Coronary artery (tissue), 2 donors: ENCODE measurements at places on chromosomes 4 and X.

DNA sequence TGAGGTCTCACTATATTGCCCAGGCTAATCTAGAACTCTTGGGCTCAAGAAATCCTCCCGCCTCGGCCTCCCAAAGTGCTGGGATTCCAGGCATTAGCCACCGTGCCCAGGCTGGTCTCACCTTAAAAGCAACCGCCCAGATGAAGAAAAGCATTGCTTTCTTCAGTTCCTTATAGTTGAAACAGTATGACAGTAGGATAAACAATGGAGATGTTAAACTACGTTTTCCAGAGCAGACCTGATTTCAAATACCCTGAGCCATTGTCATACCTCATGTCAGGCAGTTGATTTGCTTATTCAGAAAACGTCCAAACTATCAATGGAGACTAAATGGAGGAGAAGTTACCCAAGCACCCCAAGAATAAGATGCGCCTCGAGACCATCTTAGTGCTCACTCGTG lies 26.3 kb upstream of the TMEM131L start:
- no peak for DNase-seq

DNA sequence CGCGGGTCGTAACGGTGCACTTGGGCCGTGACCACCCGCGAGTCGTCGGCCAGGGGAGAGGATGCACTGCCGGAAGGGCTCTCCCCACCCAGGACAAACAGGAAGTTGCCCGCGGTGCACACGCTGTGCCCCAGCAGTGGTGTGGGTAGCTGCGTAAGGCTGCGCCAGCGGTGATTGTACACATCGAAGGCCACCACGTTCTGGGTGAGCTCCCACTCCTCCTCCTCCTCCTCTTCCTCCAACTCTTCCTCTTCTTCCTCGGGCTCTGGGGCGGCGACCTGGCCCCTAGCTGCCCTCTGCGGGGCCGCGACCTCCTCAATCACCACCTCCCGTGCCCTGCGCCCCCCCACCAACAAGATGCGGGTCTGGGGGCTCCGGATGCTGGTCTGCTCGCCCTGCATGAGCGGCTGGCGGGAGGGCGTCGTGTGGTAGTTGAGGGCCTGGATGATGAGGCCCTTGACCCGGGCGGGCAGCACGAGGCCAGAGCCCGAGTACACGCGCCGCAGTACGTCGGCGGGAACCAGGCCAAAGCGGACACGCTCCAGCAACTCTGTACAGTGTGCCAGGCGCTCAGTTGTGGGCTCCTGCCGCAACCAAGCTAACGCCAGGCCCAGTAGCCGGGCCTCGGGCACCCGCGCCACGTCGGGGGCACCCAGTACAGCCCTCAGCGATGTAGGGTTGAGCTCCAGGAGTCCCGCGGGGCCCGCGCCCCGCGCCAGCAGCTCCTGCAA lies 1.4 kb downstream of the KLHL34 start:
- no peak for DNase-seq

DNA sequence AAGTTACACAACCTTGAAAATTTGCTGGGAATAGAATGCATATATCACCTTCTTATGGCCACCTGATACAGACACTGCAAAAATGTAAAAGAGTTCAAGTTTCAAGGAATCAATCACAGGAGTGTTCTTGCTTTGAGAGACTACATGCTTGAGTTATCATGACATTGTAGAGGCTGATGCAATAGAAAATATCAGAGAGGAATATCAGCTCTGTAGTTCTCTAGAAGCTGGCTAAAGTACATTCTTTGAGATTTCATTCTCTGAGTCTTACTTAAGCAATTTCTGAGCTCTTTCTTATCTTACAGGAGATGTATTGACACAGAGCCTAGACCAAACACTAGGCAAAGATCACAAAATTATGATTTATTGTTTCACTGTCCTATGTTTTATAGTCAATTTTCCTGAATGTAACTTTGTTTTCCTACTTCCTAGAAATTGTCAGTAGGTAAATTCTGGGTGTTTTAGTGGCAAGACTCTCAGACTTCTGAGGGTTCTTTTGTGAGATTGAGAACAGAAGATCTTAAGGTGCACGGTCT lies 152.1 kb upstream of the HPGD start:
- DNase-seq = no peak

- DNase-seq = no peak
Measured at GRCh38 chr4:78960926-78961325, 21.7 kb upstream of the PAQR3 start.

DNA sequence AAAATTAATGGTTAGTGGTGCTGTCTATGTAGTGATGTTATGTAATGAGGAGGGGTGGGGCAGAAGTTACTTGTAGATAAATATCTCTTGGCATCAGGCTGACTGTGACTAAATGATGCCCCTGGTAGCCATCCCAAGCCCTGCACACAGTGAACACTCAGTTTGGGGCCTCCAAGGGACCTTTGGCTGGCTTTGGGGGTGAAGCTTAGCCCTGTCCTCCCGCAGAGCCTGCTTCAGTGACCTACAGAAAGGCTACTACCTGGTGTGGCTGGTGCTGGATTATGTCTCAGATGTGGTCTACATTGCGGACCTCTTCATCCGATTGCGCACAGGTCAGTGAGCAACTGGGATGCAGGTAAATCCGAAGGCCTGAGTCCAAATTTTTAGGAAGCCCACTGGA lies 7.8 kb downstream of the CNGA2 start:
- DNase-seq = peak; percentile 50

- no peak for DNase-seq
Measured at GRCh38 chr4:111671756-111672155, 473.5 kb upstream of the FAM241A start.

GRCh38 chr4:99710681-99711345 lies 53.2 kb upstream of the C4orf54 start:
- DNase-seq = no peak

- DNase-seq = no peak
Measured at GRCh38 chrX:9611436-9612145, 146.7 kb downstream of the TBL1X start.

DNA sequence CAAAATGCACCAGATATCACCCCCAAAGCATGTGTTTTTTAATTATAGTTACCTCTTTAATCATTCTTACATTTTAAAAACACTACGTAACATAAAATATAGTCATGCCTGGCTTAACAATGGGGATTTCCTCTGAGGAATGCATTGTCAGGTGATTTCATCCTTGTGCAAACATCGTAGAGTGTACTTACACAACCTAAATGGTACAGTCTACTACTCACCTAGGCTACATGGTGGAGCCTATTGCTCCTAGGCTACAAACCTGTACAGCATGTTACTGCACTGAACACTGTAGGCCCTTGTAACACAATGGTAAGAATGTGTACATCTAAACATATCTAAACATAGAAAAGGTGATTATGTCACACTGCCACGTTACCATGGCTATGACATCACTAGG lies 208.6 kb downstream of the SPOCK3 start:
- DNase-seq = no peak

GRCh38 chr4:151143162-151143561 lies 43.7 kb downstream of the RPS3A start:
- no peak for DNase-seq

- DNase-seq = no peak
Measured at GRCh38 chr4:8097721-8098345, 60.8 kb downstream of the ABLIM2 start.

DNA sequence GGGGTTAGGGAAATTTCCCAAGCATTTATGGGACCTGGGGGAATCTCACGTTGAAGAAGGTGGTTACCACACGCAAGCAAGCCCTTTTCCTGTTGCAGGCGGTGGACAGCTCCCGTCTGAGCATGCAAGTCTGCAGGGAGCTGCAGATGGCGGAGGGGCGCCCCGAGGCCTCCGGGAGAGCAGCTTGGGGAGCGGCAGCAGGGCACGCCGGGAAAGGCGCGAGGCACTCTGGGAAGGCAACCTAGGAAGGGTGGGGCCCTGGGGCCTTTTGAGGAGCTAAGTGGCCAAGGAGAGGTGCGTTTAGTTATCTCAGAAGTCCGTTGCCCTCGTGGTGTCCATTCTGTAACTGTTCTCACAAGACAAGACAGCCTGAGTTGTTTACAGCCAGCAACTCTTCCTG lies 57.0 kb upstream of the SLC25A4 start:
- DNase-seq = no peak

- DNase-seq = no peak
Measured at GRCh38 chr4:95118497-95118896, 360.7 kb downstream of the BMPR1B start.

DNA sequence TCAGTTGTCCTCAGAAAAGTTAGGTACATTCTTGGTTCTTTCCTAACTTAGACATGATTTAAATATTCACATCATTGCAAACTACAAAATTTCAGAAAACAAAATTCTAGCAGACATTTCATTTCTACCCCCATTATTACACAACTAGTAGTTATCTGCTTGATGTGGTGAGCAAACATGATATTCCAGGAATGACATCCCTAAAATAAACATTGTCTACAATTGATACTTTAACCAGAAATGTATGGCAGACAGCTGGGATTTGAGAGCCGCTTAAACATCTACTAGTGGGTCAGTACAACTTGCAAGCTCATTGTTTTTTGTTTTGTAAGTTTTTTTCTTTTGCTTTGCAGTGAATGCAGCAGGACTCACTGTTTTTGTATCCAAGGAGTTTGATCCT lies 32.1 kb upstream of the AMBN start:
- no peak for DNase-seq

- DNase-seq = no peak
Measured at GRCh38 chr4:8379281-8379680, 61.2 kb downstream of the ACOX3 start.

GRCh38 chr4:121484633-121485032 lies 103.8 kb upstream of the QRFPR start:
- no peak for DNase-seq

DNA sequence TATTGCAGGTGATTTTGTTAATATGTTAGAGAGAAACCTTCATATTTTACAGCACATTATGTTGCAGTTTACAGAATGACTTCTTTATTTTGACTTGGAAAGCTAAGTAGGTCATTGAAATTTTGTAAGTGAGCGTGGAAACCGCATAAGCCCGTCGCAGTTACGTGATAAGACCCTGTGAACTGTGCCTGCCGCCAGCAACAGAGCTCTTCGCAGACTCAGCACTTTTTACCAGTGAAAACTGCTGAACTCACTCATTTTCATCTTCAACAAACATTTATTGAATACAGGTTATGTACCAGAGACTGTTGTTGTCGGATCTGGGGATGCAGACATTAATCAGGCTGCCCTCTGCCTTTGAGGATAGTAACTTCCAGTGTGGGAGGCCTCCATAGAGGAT lies 355.7 kb downstream of the HS3ST1 start:
- DNase-seq = no peak

DNA sequence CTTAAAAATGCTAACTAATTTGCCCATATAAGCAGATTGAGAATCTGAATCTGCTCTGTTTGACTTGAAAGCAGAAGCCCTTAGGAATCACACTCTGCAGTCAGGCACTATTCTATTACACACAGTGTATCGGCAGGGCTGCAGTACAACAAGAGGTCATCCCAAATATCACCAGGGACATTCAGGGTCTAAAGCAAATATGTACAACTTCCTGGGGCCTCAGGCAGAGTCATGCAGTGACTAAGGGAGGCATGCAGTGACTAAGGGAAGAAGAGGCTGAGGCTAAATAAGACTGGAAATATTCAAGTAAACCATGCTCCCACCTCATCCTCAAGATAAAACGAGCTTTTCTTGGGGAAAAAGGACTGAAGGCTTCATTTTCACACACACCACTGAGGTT lies 20.9 kb downstream of the MAPK10 start:
- no peak for DNase-seq

DNA sequence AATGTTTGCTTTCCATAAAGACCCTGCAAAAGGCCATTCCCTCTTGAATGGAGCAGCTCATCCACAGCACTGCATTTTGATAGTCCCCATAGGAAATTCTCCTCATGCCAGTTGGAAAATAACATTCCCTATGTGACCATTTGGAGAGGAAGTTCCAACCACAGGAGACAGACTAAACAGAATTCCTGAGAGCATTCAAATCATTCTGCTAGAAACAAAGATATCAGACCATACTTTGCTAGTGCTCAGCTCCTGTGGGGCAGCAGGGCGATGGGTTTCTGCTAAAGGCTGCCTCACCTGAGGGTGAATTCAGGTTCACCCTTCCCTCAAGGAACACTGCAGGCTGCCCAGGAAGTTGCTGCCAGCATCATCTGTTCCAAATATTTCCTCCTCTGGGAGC lies 58.8 kb downstream of the LNX1 start:
- DNase-seq = no peak

DNA sequence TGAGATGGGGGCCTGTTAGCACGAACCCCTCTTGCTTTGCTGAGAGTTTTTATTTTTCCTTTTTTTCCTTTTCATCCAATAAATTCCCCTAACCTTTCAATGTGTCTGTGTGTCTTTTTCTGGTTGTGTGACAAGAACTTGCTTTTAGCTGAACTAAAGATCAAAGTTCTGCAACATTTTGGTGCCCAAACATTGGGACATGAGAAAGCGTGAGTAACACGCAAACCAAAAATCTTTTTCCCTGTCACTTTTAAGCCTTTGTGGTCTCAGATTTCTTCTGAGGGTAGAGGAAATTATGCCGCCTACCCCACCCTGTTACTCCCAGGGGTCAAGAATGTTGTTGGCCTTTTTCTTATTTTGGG lies 141.8 kb upstream of the CPXCR1 start:
- no peak for DNase-seq

GRCh38 chrX:19566359-19567222 lies 51.3 kb upstream of the MAP3K15 start:
- no peak for DNase-seq

DNA sequence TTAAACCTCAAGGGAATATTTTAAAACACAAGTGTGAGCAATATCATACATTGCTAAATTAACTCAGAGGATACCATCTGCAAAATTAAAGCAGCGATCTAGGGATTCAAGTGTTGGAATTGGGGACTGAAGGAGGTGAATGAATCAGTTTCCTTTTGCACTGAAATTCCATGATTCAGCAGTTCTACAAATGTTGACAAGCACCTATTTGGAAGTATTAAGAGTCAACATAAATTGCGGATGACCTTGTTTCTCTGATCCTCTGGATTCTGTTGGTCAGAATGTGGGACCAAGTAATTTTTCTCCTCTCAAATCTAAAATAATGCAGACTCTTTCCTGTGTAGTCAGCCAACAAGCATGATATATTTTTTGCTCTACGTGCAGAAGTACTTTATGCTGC lies 78.8 kb downstream of the LDB2 start:
- no peak for DNase-seq

GRCh38 chrX:102154900-102155805 lies 624 bp downstream of the BEX5 start:
- DNase-seq = no peak

GRCh38 chr4:95429416-95429815 lies 119.4 kb downstream of the UNC5C start:
- DNase-seq = no peak

DNA sequence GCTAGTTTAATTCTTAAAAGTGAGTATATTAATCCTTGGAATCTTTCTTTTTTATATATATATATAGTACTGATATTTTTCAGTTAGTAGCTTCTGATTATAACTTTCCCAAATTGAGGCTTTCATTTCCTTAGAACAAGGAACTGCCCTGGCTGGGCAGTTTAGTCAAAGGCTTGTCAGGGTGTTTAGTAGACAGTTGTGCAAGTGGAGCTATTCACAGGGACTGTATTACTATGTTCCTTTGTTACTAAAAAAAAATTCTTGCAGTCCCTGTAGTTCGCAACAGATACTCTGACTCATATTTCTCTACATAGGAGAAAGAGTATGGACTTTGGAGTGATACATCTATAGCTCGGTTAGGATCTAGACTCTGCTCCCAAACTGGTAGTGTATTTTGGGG lies 20.8 kb downstream of the USO1 start:
- no peak for DNase-seq

GRCh38 chrX:136221851-136222513 lies 29.2 kb downstream of the MAP7D3 start:
- DNase-seq = no peak
